ENCODE measurements at places on chromosomes 5 and 9.

DNA sequence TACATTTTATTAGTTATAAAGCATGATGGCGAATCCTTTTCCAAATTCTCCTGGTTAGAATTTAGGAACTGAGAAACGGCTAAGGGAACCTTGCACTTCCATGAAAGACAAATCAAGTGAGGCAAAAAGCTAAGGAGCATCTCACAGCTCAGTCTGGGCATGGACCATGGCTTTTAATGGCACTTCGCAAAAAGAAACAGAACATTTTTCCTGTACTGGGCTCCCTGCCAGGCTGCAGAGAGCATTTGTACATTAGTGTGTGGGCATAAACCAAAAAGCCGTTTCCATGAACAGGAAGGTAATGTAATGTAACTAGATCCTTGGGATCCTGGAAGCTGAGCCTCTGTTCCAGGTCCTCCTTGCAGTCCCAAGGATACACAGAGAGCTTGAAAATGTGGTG, 354.2 kb downstream of the MRPS30 start:
- peak; percentile 6 for DNase-seq

DNA sequence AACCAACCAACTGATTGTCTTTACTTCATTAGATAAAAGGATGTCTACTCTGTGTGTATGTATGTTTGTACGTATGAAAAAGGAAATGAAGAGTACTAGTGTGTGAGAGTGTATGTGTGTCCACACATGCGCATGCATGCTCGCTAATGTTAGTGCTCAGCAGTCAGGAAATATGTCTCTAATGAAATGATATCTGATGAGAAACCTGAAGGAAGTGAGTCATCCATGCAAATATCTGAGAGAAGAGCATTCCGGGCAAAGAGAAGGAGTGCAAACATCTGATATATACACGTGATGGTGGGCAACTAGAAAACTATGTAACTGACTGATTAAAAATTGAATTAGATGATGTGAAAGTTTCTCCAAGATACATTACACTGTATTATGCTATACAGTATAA, 29.6 kb upstream of the UGCG start:
- DNase-seq = peak; percentile 17

DNA sequence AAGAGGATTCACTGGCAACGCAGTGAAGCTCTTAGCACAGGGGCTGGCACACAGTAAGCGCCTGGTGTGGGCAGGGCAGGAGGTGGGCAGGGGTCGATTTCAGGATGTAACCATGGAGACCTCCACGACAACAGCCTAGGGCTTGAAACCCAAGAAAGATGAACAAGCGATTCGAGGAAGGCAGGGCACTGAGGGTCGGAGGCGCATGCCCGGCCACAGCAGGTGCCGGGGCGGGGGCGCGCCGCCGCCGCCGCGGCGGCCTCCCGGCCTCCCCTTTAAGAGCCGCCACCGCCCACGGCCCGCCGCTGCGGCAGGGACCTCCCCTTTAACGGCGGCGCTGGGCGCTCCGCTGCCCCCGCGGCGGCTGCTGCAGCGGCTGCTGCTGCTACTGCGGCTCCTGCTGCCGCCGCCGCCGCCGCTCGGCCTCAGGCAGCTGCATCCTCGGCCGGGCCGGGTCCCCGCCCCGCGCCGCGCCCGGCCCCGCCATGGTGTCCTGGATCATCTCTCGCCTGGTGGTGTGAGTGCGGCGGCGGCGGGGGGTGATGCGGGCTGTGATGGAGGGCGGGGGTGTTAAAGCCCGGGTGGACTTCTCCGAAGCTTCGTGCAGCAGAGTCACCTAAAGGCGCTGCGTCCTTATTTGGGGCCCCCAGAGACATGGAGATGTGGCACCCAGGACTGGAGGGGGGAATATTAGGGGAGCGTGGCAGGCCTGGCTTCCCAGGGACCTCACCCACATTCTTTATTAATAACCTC, at the start of gene REEP2:
Gene REEP2, plus strand, starts transcription at position 334 of the 753 bp plus-strand sequence. Its CDS starts 152 bp downstream, at position 486.
- peak; percentile 87 for DNase-seq

GRCh38 chr5:82164176-82164976, 113.8 kb downstream of the RPS23 start:
- peak; percentile 84 for DNase-seq

DNA sequence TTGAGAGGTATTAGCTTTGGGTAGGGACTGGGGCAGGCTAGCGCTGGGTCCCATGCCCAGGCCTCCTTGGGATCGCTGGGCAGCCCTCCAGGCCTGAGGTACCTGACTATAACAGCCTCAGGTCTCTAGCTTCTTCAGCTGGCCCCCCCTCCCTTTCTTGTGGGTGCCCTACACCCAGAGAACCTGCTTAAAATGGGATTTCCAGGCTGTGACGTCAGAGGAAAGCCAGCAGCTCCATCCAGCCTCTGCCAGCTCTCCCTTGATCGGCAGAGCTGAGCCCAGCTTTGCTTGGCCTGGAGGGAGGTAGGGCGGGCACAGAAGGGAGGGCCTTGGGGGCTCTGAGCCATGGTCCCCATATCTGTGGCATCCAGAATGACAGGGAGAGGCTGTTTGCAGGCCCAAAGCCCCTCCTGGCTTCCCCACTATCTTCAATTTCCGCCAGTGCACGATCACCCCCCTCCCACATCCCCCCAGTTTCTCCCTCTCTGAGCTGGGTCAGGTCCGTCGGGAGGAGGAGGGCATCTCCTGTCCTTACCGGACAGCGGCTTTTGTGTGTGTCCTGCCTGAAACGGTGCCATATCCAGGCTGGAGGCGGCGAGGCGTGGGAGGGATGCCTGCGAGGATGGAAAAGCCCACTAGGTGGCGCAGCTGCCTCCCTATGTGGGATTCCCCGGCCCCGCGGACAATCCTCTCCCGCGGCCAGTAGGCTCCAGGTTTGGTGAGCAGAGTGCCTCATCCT, 10.8 kb downstream of the REEP2 start:
- peak; percentile 94 for DNase-seq

DNA sequence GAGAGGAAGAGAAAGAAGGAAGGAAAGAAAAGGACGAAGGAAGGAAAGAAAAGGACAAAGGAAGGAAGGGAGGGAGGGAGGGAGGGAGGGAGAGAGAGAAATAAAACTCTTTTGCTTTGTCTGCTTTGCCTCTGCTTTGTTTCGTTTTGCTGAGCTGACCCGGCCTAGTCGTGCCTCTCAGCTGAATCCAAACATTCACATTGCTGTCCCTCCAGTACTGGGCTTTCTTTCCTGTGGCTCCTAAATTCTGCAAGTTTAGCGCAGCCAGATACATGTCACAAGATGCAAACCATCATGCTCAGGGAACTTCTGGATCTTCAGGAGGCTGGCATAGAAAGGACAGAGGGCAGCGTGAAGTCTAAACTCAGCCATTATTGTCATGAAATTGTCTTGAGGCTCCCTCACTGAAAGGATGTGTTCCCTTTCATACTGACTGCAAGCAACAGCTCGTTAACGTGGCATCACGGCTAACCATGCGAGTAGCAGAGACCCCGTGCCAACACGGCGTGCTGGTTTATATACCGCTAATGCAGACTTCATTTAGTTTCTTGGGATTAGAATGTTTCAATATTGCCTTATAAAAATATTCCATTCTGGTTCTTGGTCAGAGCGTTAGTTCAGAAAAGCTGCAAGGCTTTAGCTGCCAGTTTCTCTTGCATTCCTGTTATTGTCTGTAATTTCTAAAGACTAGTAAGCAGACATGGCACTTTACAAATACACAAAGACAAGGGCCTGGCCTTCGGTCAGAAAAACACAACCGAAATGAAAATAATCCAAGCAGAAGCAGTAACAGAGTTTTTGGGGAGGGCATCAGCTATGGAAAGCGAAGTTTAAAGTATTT, 94.2 kb downstream of the TMEM174 start:
- peak; percentile 58 for DNase-seq

DNA sequence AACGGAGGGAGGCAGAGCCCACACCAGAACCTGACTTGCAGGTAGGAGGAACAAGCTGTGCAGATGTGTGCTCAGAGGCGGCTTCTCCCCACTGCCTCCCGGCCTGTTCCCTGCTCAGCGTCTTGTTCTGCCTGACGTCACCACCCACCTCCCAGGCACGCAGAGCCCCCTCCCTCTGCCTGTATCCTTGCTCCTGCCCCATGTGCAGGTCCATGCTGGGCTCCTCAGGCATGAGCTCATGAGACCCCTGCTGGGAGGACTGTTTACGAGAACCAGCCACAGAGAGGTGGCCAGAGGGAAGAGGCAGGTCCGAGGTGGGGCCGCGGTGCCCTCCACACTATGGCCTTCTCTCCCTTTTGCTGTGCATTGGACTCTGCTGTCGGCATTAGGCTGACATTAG, 45.5 kb downstream of the SLC6A3 start:
- no peak for DNase-seq

DNA sequence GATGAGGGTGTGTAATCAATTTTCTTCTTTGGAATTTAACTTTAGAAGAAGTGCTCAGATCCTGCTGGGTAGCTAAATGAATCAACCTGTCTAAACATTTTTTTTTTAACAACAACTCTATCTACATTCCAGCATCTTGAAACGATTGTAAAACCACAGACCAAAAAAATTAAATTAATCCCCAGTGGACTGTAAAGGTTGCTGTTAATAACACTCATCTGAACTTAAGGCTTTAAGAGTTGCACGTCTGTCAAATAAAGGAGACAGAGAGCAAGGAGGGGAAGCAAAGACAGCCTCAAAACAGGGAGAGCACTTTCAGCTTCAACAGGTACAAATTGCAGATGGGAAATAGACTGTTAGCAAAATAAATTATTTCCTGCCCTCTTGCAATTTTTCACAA, 548.5 kb downstream of the DTWD2 start:
- DNase-seq = peak; percentile 18

GRCh38 chr9:16119261-16120230, 566.7 kb downstream of the CCDC171 start:
- DNase-seq = peak; percentile 42

GRCh38 chr5:164722702-164723101, 1217.3 kb downstream of the MAT2B start:
- DNase-seq = no peak

GRCh38 chr9:125428060-125428901, 166.7 kb downstream of the GAPVD1 start:
- no peak for DNase-seq

- peak; percentile 44 for DNase-seq
Observed at GRCh38 chr5:66860199-66860975, 264.2 kb downstream of the MAST4 start.

- no peak for DNase-seq
Observed at GRCh38 chr5:23303435-23303834, 204.0 kb upstream of the PRDM9 start.
